Activated CD4-positive, alpha-beta T cell treated with anti-CD3 and anti-CD28 coated beads for 48 hours (primary cell): ENCODE measurements at places on chromosomes 6 and 20.
A peak's percentile ranks its signal among the peaks of the same experiment; 100 is the strongest.

GRCh38 chr20:63881451-63882226 lies 13.3 kb upstream of the DNAJC5 start:
- no peak for DNase-seq

- no peak for DNase-seq
Measured at GRCh38 chr6:69238067-69238466, 558.7 kb downstream of the LMBRD1 start.

GRCh38 chr6:85092226-85092625 lies 327.8 kb upstream of the TBX18 start:
- DNase-seq, result no peak

- no peak for DNase-seq
Measured at GRCh38 chr6:111200350-111201243, 113.3 kb downstream of the SLC16A10 start.

DNA sequence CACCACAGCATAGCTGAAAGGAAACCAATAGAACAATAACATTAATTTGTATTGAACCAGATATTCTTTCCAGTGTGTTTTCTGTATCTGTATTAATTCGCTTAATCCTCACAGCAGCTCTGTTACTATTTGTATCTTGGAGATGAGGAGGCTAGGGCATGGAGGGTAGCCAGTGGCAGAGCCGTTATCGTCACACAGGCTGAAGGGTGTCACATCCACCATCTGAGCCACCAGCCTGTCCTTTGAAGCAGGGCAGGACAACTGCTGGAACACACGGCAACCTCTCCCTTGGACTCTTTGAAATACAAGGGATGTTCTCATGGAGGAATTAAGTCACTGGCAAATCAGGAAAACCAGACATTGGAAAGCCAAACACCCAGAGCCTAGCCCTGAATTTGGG lies 628.0 kb upstream of the CDH4 start:
- DNase-seq, result no peak

- no peak for DNase-seq
Measured at GRCh38 chr6:118606268-118606667, 45.1 kb downstream of the CEP85L start.

DNA sequence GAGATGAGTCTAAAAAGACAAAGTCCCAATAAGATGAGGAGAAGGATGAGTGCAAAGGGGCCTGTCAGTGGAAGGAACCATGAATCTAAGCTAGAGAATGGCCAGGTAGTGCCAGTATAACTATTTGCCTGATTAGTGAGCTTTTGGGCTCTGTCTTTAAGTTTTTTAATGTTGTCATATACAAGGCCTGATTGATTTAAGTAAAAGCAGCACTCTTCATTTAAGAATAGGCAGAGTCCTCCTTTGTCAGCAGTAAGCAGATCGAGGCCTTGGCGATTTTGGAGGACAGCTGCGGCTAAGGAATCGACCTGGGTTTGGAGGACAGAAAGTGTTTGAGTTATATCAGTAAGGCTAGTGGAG lies 753.4 kb upstream of the ADGRB3 start:
- no peak for DNase-seq

GRCh38 chr20:17681726-17682102 lies 328 bp downstream of the RRBP1 start:
- no peak for DNase-seq

GRCh38 chr6:34316431-34317171 lies 67.8 kb upstream of the SMIM29 start:
- no peak for DNase-seq

GRCh38 chr6:145948328-145948727 lies 15.8 kb downstream of the SHPRH start:
- DNase-seq, result no peak

DNA sequence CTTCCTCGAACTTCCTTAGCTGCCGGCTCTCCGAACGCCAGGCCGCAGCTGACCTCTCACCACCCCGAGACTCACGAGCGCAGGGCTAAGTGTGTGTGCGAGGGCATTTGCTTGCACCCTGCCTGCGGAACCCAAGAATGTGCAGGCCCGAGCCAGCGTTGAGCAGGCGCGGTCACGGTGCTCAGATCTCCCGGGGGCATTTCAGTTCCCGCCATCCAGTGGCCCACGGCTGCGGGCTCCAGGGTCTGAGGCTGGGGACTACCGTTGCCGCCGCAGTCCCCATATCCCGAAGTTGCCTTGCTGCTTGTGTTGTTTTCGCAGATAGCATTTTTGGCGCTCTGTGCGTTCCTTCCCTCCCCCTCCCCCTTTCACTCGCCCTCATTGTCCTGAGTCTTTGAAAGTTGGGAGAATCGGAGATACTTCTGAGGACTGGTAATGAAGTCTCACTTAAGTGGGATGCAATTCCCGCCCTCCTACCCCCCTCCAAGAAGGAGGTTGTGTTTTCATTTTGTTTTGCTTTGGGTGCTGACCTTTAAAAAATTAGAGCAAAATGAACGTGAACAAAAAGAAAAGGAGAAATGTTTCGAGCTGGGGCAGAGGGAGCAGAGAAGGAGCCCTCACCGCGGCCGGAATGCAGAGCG lies 1.7 kb downstream of the NR2E1 start:
- DNase-seq, result no peak

- no peak for DNase-seq
Measured at GRCh38 chr6:101120747-101121146, 239.6 kb upstream of the ASCC3 start.

GRCh38 chr6:32637883-32638282 lies 677 bp downstream of the HLA-DQA1 start:
- no peak for DNase-seq

DNA sequence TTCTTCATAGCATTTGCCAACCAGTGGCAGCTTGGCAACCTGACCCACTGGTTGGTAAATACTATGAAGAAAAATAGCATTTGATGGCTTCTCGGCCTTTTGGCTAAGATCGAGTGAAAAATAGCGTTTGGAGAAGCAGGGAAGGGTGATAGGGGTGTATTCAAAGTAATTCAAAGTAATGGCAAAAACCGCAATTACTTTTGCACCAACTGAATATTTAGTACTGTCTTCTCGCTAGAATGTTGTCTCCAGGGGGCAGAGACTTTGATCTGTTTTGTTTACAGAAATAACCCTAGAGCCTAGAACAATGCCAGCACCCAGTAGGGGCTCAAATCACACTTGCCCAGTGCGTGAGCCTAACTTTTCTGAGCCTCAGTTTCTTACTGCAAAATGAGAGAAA lies 106.1 kb downstream of the CDC5L start:
- DNase-seq, result no peak

DNA sequence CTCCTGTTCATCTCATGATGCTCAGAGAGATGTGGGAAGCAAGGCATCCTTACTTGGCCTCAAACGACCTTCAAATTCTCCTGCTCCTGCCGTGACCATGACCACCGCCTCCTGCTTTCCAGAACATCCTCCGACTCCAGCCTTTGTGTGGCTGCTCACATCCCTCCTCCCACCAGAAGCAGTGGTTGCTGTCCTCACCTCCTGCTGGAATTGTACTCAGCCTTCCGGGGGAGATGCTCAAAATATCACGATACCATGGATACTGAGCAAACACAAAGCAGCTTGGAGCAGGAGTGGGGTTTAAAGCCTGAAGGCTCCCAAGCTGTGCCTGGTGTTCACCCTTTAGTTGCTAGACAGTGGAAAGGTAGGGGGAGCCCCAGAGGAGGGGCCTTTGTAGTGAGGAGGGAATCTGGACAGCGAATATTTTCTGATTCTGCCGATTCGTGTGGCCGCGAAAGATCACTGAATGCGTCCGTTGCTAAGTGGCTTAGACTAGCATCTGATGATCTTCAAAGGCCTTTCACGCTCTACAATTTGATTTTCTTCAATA lies 9.3 kb upstream of the DUSP22 start:
- DNase-seq, result no peak

DNA sequence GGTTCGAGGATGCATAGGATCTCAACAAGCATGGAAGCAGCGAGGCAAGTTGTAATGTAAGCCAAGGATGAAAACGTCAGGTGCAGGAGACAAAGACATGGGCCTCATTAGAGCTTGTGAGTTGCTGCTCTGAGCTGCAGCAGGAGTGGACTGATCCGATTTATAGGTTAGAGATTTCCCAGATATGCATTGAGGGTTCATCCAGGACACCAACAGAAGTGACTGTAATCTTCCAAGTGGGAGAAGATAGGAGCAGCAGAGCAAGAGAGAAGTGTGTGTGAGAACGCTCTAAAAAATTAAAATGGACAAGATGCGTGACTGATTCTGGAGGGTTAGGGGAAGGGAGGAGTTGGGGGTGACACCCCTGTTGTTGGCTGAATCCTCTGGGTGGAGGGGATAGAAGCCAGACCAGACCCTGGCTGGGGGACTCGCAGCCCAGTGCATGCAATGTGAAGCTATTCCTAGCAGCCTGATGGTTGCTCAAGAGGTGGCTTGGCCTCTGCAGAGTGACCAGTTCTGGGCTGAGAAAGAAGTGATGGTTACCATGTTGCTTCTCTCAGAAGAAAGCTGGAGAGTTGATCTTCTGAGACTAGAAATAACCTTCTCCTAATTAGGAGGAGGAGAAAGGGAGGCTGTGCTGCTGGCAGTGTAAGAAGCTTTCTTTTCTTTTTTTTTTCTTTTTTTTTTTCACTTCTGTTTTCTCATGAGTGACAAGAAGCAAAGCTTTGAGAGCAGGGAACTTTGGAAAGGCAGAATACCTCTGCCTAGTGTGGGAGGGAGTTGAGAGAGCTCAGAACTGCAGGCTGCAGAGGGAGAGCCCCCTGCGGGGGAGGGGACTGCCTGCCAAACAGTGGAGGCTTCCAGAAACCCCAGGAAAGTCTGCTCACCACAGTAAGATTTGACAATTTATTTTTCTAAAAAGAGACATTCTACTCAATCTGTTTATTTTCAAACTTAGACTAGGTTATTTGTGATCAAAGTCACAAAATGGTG lies 116.9 kb downstream of the SLX4IP start:
- DNase-seq, result peak; percentile 39

DNA sequence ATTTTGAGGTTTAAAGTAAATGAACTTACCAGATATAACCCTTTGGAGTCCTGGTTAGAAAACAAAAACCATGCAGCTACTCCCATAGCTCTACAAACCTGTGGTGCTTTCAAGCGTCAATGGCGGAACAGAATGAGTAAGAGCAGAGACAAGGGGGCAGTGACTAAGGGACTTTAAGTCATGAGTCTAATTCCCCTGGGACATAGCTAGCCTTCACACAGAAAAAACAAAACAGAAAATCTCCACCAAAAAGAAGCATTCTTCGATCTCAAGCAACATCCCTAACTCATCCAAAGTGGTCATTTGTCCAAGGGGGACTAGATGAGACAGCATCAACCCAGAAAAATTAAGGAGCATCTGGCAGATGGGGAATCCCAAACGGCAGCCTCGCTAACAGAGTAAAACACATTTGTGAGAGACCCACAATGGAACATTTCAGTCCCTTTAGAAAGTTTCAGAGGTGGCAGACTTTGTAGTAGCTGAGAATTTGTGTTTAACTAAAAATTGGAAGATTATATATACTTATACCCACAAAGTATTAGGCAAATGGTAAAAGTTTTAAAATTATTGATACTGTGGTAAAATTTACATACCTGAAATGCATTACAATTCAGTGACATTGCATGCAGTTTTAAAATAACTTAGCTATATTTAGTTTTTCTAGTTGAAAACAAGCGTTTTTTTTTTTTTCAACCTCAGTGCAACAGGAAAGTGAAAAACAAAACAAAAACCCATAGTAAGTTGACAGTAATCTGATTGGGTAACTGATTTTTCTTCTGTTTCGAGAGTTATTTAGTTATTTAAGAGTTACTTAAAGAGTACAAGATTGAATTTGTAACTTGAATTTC lies 67.5 kb downstream of the KCNQ5 start:
- no peak for DNase-seq

GRCh38 chr6:146950351-146950835 lies 253.8 kb upstream of the STXBP5 start:
- DNase-seq, result no peak

DNA sequence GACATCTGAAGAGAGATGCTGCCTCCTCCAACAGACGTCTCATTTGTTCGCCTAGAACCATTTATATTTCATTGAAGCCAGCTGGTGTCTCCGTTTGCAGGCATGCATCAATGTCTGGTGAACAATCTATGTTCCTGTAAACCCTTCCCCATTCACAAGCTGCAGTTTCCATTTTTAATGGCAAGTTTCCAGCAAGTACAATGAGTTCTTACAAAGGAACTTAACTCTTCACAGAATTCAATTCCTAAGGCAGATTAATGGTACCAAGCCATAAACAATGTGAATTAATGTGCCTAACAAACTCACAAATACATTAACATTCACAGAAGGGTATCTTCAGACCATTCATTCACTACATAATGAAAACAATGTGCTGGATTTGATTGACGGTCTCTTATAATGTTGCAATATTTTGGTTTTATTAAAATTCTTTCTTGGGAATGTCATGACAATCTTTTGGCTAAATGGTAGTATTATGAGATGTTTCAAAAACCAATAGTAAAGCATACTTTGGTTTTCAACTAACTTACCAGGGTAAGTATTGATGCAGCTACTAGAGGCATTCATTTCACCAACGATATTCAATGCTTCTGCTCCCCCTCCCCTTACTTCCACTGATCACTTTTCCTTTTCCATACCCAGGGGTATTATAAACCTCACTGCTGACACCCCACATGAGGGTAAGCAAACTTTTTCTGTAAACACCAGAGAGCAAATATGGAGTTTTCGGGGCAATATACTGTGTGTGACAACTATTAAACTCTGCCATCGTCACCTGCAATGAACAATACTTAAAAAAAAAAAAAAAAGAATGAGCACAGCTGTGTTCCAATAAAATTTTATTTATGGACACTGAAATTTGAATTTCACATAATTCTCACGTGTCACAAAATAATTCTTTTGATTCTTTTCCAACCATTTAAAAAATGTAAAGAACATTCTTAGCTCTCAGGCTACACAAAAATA lies 4.2 kb downstream of the AKIRIN2 start:
- DNase-seq, result no peak

DNA sequence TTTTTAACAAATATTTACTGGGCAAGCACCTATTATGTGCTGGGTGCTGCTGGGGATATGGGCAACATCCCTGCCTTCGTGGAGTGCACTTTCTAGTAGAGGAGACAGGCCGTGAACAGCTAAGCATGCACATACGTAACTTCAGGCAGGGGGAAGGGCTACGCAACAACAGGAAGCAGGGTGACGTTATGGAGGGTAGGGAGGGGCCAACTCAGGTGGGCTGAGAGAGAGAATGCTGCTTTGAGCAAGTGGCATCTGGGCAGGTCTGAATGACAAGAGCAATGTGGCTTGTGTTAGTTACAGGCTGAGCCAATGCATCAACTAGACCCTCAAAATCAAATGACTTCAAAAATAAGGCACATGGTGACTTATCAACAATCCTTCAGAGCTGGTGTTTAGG lies 112.1 kb downstream of the CDC5L start:
- DNase-seq, result no peak

DNA sequence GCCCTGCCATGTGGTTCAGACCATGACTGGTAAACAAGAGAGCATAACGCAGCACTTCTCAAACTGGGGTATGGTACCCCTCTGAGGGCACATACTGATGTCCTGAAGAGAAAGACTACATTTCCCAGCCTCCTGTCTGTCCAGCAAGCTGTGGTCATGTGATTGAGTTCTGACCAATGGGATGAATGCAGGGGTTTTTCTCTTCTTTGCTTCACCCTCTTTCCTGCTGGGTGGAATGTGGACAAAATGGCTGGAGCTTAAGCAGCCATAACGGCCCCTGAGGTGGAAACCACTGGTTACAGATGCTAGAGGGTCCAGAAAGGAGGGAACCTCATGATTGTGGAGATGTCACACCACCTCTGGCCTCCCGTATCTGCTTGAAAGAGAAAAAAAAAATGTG lies 19.4 kb upstream of the KCNB1 start:
- DNase-seq, result no peak
